ENCODE measurements at places on chromosomes 1 and 21.
A peak's percentile ranks its signal among the peaks of the same experiment; 100 is the strongest.

DNA sequence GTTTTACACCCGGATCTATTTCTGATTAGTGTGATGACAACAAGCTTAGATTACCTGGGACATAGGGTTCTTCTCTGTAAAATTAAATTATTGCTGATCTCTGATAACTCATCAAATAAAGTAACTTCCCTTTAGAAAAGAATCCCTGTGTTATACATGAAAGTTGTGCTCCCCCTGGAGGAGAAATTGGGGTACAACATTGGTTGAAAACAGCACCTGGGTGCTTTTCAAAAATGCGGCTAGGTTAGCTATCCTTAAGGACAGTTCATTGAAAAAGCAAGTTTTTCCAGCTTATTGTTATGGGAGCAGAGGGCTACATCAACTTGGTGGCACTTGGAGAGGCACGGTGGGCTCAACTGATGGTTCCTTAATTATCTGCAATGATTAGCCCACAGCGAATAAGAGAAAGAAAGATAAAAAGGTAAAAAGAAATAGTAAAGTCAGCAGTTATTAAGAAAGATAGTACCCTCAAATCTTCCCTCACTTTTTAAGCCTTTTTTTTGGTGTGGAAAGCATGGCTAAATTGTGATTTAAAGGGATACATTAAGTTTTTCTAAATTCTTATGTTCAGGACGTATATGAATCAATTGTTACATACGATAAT lies 97.8 kb downstream of the FMN2 start:
- no peak for DNase-seq

DNA sequence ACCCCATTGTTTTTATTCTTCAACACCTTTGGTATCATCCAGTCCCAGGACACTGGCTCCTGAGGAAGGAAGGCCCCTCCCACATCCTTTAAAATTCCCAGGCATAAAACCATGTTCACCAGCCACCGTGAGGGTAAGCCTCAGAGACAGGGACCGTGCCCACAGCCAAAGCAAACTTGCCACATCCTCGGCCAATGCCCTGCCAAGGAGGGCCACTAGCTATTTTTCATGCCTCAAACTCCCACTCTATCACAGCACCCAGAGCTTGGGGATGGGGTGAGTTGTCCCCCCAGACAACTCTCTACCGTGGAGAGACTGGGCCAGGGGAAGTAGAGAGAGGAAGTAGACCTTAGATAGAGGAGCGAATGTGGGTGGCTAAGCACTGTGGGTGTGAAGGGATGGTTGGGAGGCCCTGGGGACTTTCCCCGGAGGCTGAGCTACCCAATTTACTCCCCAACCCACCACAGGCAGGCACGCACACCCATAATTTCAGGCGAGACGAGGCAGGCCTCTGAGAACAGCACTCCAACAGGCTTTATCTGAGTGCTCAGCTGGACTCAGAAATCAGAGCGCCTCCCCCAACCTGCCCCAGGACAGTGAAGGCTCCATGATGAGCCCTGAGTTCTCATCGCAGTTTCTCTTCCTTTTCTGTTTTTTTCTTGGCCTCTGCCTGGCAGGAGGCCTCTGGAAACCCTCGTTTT lies 15.9 kb upstream of the BTG2 start:
- DNase-seq: peak; percentile 91

DNA sequence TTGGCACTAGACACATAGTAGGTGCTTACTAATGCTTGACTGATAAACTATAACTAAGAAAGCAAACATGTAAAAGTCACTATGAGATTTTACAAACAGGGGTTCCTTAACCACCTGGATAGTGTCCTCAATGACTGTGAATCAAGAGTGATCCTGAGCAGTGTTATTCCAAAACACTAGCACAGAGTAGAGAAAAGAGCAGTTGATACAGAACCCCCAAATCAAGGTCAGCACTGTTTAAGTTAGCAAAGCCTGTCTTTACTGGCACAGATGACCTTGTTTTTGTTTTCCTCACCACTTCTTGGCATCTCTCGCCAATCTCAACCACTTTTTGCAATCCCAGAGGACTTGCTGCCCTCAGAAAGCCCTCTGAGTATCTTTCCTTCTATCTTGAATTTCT lies 50.7 kb downstream of the BCL9 start:
- DNase-seq: no peak

DNA sequence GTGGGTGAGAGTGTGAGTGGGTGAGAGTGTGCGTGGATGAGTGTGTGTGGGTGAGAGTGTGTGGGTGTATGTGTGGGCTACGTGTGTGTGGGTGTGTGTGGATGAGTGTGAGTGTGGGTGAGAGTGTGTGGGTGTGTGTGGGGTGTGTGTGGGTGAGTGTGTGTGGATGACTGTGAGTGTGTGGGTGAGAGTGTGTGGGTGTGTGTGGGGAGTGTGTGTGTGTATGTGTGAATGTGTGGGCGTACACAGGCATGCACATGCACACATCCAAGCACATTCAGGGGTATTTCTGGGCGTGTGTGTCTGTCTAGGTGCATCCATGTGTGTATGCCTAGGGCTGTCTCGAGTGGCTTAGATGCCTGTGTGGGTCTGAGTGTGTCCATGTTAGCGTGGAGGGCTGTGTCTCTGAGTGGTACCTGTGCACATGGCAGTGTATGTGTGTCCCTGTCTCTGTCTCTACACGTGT lies 14.0 kb downstream of the SDC3 start:
- DNase-seq: no peak

DNA sequence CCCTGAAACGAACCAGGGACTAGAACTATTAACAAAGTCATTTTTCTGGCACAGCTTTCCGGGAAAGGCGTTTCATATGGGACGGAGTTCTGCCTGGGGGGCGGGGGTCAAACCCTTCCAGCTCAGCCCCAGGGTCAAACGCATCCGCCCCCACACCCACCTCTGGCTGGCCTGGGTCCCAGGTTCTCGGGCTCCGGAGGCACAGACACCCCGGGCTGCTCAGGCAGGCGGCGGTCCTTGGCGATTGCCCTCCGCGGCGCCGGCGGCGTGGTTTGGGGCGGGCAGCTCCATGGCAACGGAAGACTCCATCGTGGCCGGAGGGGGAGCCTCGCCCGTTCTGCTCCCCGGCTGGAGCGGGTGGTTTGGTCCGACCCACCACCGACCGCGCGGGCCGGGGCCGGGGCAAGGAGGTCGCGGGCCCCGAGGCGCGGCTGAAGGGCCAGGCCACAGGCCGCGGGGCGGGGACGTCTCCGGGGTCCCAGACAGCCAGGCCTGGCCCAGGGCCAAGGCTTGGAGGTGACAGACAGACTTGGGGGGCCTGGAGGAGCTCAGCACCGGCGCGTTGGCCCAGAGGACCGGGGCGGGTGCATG lies at the start of gene CFAP74:
Gene CFAP74, minus strand, starts transcription at position 246 of the 591 bp plus-strand sequence. CDS start 12,830 bp downstream, outside the sequence.
- DNase-seq: no peak

- no peak for DNase-seq
Observed at GRCh38 chr1:232968965-232969364, 18.6 kb downstream of the NTPCR start.
